ENCODE measurements at places on chromosomes 5 and 9.

DNA sequence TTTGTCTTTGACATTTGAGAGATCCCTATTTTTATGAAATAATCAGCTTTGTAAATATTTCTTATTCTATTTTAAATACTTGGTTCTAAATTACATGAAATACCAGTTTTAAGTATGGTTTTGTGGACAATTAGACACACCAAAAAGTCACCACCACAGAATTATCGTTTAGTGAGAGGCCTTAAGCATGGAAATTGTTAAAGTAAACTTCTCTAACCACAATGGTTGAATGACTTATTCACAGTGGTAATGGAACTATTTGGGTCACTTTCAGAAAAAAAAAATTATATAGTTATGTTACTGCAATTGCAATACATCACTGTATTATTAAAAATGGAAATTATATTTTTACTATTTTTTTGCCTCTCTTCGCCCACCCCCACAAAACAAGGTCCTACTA lies 1252.5 kb downstream of the EFNA5 start:
- no peak for DNase-seq

DNA sequence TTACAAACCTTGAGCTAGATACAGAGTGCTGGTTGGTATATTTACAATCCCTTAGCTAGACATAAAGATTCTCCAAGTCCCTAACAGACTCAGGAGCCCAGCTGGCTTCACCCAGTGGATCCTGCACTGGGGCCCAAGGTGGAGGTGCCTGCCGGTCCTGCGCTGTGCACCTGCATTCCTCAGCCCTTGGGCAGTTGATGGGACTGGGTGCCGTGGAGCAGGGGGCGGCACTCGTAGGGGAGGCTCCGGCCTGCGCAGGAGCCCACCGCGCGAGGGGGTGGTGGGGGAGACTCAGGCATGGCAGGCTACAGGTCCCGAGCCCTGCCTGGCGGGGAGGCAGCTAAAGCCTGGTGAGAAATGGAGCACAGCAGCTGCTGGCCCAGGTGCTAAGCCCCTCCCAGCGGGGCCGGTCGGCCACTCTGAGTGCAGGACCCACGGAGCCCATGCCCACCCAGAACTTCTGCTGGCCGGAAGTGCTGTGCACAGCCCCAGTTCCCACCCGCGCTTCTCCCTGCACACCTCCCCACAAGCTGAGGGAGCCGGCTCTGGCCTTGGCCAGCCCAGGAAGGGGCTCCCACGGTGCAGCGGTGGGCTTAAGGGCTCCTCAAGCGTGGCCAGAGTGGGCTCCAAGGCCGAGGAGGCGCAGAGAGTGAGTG lies 1464.7 kb downstream of the EFNA5 start:
- no peak for DNase-seq

GRCh38 chr9:93048566-93049448 lies 9.7 kb upstream of the SUSD3 start:
- DNase-seq: no peak

GRCh38 chr5:161105525-161105924 lies 253.5 kb upstream of the ATP10B start:
- DNase-seq: no peak

Data from liver (tissue), 10 donors.